ENCODE measurements at places on chromosomes 3 and 15.

DNA sequence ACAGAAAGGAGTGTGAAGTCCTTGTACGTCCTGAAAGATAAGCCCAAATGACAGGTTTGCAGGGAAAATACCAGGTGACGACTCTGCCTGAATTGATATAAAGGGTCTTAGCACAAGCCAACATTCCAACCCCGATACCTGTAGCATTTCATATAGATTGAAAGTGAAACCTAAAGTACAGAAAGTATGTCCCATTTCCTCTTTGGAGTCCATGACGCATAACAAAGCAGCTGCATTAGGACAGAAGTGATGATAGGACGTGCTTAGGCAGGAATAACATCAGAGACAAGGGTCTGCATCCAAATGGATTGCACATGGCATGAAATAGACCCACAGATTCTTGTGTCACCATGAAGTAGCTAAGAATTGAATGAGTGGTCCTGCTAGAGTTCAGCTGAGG, 187.0 kb upstream of the ROBO1 start:
- DNase-seq = no peak

GRCh38 chr3:78004571-78004970, 964.7 kb downstream of the ROBO2 start:
- no peak for DNase-seq

- DNase-seq = no peak
These were observed 302.9 kb upstream of the DPPA4 start for GRCh38 chr3:109640146-109640652.

GRCh38 chr3:22542311-22542710, 660.8 kb upstream of the UBE2E2 start:
- DNase-seq = no peak

Data from left lung (tissue), 14 donors.